ENCODE measurements at places on chromosomes 12 and 14.
A peak's percentile ranks its signal among the peaks of the same experiment; 100 is the strongest.

- peaks cover 2% of the 10 kb centered on the region for H3K27me3 ChIP-seq
- no peak overlapping the region for H3K4me3 ChIP-seq
- no peaks in the 10 kb centered on the region for H3K36me3 ChIP-seq
- no peak for DNase-seq
Measured at GRCh38 chr14:49408187-49408933, 177.8 kb downstream of the RPS29 start.

DNA sequence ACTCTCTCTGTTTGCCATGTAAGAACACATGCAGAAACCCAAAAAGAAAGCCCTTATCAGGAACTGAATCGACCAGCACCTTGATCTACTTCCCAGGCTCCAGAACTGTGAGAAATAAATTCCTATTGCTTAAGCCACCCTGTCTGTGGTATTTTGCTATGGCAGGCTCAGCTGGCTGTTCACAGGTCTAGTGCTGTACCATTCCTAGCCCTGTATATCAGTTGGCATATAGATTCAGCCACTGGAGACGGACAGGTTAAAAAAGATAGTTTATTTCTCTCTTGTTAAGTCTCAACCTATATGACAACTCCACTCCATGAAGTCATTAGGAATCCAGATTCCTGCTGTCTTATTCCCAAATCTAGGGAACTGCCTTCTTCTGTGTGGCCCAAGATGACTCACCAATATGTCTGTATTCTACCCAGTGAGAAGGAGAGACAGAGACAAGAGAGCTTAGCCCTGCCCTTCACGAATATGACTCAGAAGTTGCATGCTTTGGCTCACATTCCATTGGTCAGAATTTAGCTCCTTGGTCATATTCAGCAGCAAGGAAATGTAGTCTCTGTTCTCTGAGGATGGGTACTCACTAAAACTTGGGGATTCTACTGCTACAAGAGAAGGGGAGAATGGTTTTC, 57.0 kb downstream of the PLEKHG7 start:
- H3K27me3 ChIP-seq: peaks cover 16% of the 10 kb centered on the region
- no peak for DNase-seq
- H3K4me1 ChIP-seq: peaks cover 3% of the 10 kb centered on the region
- no peak overlapping the region for H3K27ac ChIP-seq
- H3K4me3 ChIP-seq: no peak overlapping the region
- no peaks in the 10 kb centered on the region for H3K36me3 ChIP-seq

- H3K27ac ChIP-seq: no peak overlapping the region
- no peak overlapping the region for H3K4me3 ChIP-seq
- H3K36me3 ChIP-seq: no peaks in the 10 kb centered on the region
- H3K27me3 ChIP-seq: no peaks in the 10 kb centered on the region
- no peak for DNase-seq
- H3K4me1 ChIP-seq: no peaks in the 10 kb centered on the region
Measured at GRCh38 chr12:11238275-11238674, 31.2 kb downstream of the PRB3 start.

GRCh38 chr12:58530742-58531062, 389.6 kb downstream of the LRIG3 start:
- no peaks in the 10 kb centered on the region for H3K4me1 ChIP-seq
- H3K27me3 ChIP-seq: no peaks in the 10 kb centered on the region
- H3K36me3 ChIP-seq: no peaks in the 10 kb centered on the region
- no peak overlapping the region for H3K4me3 ChIP-seq
- no peak for DNase-seq

DNA sequence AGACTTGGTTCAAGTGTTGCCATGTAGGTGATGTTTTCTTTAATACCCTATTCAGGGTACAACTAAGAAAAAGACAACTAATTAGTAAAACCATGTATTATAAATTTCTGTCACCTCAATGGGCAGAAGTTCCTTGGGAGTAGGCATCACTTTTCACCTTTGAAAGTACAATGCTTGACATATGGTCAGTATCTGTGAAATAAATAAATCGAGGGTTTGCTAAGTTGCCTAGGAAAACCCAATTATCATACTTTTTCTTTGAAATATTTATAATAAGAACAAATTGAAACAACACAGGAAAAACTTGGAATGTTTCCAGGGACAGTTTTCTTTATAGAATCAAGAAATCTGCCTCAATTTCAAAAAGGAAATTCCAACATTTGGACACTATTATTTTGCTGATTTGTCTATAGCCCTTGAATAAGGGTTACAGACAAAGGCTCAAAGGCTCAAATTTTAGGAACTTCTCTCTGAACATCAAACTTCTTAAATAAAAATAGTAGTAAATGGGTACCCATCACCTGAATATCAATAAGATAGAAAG, 13.7 kb downstream of the FGD6 start:
- no peaks in the 10 kb centered on the region for H3K36me3 ChIP-seq
- H3K4me1 ChIP-seq: no peaks in the 10 kb centered on the region
- no peak overlapping the region for H3K27ac ChIP-seq
- no peak overlapping the region for H3K4me3 ChIP-seq
- no peak for DNase-seq

DNA sequence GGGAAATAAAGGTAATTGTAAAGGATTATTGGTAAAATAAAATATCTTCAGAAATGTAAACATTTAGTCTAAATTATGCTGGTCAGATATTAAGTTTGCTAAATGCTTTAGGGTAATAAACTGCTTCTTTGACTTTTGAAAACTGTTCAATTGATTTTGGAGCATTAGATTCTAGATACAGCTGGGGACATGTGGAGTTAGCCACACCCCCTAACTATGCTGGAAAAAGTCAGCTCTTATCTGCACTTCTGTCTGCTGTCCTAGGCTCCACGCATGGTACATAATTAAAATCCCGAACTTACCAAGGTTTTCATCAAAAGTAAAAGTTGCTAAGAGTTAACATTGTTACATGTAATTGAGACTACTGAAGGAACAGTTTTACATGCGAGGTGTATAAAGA, 78.8 kb downstream of the ITPR2 start:
- DNase-seq: no peak
- peaks cover 23% of the 10 kb centered on the region for H3K4me1 ChIP-seq
- no peak overlapping the region for H3K27ac ChIP-seq
- H3K27me3 ChIP-seq: no peaks in the 10 kb centered on the region

GRCh38 chr12:40762072-40762471, 69.8 kb downstream of the CNTN1 start:
- H3K27me3 ChIP-seq: no peaks in the 10 kb centered on the region
- H3K36me3 ChIP-seq: no peaks in the 10 kb centered on the region
- DNase-seq: no peak
- no peak overlapping the region for H3K4me3 ChIP-seq
- no peaks in the 10 kb centered on the region for H3K4me1 ChIP-seq
- H3K27ac ChIP-seq: no peak overlapping the region

GRCh38 chr12:111406474-111407376, 1.0 kb downstream of the SH2B3 start:
- DNase-seq: peak; percentile 58
- peak overlapping the region; percentile 89 for H3K4me3 ChIP-seq
- no peaks in the 10 kb centered on the region for H3K27me3 ChIP-seq
- peaks cover 29% of the 10 kb centered on the region for H3K36me3 ChIP-seq

Data from activated CD8-positive, alpha-beta T cell treated with anti-CD3 and anti-CD28 coated beads, Interleukin-2, amount 10 ng/mL, durations not matched to agents 7 days and 5 days (primary cell).